ENCODE measurements at places on chromosomes 12 and 14.

DNA sequence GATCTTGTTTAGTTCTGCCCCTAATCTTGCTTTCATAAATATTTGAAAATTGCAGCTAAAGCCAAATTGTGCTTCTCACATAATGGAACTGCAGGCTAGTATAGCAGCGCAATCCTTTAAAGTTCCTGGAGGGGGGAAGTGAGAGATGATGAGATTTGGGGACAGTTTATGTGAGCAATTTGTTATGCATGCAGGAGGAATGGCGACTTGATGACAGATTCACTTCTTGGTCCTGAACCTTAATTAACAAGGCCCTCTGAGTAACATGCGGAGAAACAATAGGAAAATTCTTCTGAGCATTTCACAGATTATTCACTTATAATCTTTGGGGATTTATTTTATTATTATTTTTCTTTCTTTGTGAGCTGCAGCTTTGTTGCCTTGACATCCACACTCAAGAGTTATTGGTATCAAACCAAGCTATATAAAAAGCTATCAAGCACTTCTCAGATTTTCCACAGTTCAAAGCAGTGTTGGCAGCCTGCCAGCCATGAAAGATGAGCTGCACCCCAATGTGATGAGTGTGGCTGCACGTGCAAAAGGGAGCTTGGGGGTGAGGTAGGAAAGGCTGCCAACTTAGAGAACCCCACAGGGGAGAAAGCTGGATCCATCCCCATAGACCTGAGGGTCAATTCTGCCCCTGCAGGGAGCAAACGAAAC, 1662.2 kb upstream of the FLRT2 start:
- DNase-seq = no peak

GRCh38 chr12:113418213-113418879, 3.8 kb upstream of the SDSL start:
- no peak for DNase-seq

- DNase-seq = no peak
Observed at GRCh38 chr14:56150645-56151345, 32.6 kb downstream of the PELI2 start.

DNA sequence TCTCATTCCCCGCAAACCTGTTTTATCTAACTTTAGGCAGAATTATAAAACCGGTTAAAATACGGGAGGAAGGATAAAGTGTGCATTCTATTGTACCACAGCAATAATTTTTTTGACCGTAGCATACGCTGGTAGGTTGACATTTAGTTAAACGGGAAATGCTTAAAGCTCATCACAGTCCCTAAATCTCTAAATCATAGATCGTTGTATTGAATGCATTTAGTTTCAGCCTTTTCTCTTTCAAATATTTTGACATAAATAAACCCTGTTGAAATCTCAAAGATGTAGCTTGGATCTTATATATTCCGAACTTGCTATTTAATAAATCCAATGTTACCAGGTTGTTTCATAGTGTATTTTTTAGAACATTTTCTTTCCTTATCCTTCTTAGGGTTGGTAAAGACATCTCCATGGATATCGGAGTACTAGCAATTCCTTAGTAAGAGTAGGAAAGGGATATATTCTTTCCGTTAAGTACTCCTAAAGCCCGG, 798 bp downstream of the CLEC2B start:
- no peak for DNase-seq

DNA sequence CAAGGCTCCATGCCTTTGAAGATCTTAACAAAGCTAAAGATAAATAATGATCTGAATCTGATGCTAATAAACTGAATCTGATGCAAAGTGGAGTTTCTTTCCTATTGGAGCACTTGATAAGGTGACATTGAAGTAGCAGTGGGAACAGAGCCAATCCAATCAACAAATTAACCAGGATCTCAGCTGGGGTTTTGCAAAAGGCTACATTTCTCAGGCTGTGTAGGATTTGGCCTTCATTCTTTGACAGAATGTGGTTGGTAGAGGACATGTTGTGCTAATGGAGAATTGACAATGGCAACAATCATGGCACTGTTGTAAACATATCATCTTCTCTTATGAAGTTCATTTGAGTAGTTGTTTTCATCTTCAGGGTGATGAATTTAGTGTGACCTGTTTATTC, 164.9 kb downstream of the CCDC91 start:
- DNase-seq = no peak

GRCh38 chr12:6279256-6279628, 31.2 kb upstream of the PLEKHG6 start:
- no peak for DNase-seq

DNA sequence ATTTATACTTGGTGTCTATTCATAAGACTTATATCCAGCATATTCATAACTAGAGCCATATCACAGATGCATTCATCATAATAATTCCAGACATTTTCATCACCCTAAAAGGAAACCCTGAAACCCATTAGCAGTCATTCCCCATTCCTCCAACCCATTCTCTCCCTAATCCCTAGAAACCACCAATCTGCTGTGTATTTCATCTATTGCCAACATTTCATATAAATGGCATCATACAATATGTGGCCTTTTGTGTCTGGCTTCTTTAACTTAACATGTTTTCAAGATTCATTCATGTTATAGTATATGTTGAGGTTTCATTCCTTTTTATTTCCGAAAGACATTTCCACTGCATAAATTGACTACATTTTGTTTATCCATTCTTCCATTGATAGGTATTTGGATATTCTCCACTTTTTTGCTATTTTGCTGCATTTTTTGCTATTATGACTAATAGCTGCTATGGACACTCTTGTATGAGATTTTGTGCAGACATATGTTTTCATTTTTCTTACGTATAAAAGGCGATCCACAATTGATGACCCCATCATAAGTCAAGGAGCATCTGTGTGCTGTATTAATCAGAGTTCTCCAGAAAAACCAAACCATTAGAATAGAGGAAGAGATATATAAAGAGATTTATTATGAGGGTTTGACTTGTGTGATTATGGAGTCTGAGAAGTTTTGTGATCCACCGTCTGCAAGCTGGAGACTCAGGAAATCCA, 5.1 kb upstream of the OAS2 start:
- no peak for DNase-seq

GRCh38 chr14:71300566-71301330, 393.5 kb downstream of the PCNX1 start:
- DNase-seq = peak; percentile 45

GRCh38 chr12:2180737-2181082, 127.9 kb downstream of the CACNA1C start:
- DNase-seq = no peak

GRCh38 chr12:120265473-120266179, at the start of gene PXN:
TSS of gene PXN (minus strand) at chr12:120265730. CDS start at chr12:120265629, 101 bp downstream.
- no peak for DNase-seq

DNA sequence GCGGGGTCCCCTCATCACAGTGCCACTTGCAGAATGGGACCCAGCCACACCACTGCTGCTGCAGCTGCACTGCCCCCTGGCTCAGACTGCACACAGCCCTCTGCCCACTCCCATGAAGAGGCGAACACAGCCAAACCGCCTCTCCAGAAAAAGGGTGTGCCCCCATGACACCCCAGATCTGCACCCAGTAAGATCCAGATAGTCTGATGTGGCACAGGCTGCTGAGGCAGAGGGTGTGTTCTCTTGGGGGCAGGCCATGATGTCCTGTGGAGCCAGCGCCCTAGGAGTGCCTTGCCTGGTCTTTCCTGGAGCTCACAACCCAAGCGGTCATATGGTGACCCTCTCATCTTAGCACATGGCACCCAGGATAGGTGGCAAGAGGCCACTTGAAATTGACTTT, 44.4 kb downstream of the SLC8B1 start:
- no peak for DNase-seq

DNA sequence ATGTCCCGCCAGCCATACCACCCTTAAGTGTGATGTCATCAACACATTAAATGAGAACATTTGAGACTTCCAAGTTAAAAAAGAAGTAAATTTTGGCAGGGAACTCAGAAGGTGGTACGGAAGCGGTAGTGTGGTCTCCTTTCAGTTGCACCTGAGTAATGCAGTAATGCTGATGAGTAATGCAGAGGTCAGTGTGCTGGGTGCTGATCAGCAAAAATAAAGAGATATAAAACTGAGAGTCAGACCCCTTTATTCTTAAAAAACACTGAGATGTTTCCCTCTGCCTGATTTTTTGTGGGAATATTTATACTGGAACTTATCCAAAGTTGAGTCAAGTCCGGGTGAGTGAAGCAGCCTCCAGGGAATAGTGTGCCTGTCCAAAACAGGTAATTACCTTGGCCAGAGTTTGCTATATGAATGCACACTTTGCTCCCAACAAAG, 370.6 kb upstream of the PRICKLE1 start:
- DNase-seq = no peak

DNA sequence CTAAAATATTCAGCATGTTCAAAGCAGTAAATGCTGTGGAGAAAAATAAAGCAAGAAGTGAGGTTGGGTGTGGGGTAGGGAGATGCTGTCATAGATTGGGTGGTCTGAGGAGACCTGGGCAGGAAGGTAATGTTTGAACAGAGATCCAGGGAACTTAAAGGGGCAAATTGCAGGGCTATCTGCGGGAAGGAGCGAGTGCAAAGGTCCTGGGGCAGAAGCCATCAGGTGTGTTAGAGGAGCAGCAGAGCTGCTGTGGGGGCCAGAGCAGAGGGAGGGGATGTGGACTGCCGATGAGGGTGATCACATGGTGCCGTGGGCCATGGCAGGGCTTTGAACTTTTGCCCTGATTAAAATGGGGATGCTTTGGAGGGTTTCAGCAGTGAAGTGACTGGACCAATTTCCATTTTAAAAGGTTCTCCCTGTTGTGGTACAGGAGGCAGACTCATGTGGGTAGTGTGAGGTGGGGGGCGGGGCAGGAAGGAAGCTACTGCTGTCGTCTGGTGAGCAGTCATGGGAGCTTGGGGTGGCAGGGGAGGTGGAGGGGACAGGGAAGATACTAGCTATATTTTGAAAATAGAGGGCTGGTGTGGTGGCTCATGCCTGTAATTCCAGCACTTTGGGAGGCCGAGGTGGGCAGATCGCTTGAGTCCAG, 145.0 kb downstream of the AACS start:
- no peak for DNase-seq

DNA sequence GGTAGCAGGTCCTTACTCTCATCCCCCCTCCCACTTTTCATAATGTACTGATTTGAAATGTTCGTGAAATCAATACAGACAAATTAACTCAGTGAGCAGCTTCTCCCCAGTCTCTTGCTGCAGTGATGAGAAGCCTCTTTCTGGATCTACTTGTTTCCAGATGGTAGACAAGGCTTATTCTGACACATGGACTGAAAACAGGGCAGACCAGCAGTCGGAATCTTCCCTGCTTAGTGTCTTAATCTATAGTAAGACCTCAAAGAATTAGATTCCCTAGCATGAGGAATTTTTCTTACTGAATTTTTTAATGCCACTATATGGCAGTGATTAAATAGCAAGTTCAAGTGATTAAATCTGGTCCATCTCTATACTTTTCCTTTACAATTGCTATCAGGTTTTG, 120.1 kb downstream of the RGS6 start:
- DNase-seq = no peak

GRCh38 chr14:97840159-97840558, 1043.0 kb downstream of the VRK1 start:
- no peak for DNase-seq

DNA sequence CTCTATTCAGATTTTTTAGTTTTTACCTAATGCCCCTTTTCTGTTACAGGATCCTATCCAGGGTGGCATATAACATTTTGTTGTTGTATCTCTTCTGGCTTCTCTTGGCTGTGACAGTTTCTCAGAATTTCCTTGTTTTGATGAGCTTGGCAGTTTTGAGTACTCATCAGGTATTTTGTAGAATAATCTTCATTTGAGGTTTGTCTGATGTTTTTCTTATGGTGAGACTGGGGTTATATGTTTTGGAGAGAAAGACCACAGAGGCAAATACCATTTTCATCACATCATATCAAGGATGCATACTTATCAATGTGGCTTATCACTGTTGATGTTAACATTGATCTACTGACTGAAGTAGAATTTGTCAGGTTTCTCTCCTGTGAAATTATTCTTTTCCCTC, 14.0 kb upstream of the LYZ start:
- DNase-seq = no peak

GRCh38 chr12:108120863-108121165, 8.3 kb upstream of the WSCD2 start:
- no peak for DNase-seq

DNA sequence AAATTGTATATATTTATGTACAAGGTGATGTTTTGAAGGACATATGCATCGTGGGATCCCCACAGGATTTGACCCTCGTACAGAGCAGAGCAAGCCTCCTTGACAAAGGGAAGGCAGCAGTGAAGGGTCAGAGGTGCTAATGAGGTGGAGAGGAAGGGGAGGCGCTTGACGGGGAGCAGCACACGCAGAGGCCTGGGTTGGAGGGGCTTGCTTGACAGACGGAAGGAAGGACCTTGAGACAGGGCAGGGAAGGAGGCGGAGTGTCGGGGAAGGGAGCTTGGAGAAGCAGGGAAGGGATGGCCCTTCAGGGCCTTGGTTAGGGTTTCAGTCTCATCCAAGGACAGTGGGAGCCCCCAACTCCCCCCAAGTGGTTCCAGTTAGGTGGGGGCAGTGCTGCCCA, 52.6 kb downstream of the ZNF664 start:
- no peak for DNase-seq

GRCh38 chr14:54866588-54866987, 36.0 kb downstream of the GCH1 start:
- no peak for DNase-seq

DNA sequence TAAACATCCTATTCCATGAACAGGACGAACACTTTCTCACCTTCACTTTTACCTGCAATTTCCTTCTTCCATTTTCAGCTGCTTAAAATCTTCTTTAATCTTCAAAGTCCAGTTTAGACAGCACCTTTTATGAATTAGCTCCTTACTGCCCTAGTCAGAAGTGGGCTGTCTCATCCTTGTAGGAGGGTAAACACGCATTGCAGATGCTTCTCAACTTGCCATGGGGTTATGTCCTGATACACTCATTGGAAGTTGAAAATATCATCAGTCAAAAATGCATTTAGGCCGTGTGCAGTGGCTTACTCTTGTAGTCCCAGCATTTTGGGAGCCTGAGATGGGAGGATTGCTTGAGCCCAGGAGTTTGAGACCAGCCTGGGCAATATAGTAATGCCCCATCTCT, 35.2 kb downstream of the HMGA2 start:
- no peak for DNase-seq

- DNase-seq = no peak
Observed at GRCh38 chr14:49893309-49894213, 679 bp downstream of the ARF6 start.

- DNase-seq = no peak
Observed at GRCh38 chr14:102777711-102778337, 575 bp downstream of the TRAF3 start.

- DNase-seq = no peak
Observed at GRCh38 chr12:77407931-77408330, 342.6 kb upstream of the E2F7 start.

- no peak for DNase-seq
Observed at GRCh38 chr14:98997526-98998205, 274.3 kb downstream of the BCL11B start.

GRCh38 chr12:12171991-12172511, 94.8 kb downstream of the LRP6 start:
- no peak for DNase-seq

DNA sequence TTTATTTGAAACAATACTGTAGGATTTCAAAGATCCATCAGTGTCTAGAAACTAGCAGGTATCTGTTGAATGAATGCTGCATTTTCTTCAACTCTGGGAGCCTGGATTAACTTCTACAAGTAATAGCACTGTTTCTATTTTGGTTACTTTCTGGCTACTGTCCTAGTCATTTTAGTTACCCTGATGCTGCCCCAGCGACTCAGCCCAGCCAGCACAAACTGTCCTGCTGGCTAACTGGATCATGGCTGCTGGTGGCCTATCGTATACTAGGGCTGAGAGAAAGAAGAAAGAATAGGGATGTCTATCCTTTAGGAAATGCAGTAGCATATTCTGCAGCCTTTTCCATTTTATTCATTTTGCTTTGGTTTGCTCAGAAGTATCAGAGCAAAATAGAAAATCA, 53.9 kb downstream of the NTN4 start:
- DNase-seq = no peak
